ENCODE measurements at places on chromosomes 4 and X.

DNA sequence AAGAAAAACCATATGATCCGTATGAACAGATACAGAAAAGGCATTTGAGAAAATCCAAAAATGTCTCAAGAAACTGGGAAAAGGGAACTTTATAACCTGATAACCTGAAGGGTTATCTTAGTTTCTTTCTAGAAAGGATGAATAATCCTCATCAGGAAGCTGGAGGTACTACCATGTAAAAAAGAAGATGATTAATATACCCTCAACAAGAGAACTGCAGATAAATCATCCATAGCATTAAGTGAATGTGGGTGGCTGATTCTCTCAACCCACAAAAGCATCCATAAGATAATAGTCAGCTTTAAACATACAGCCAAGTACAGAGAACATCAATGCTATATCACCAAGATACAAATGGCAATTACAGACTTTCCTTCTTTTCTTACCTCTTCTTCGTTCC lies 26.4 kb downstream of the ANAPC10 start:
- no peak for DNase-seq

DNA sequence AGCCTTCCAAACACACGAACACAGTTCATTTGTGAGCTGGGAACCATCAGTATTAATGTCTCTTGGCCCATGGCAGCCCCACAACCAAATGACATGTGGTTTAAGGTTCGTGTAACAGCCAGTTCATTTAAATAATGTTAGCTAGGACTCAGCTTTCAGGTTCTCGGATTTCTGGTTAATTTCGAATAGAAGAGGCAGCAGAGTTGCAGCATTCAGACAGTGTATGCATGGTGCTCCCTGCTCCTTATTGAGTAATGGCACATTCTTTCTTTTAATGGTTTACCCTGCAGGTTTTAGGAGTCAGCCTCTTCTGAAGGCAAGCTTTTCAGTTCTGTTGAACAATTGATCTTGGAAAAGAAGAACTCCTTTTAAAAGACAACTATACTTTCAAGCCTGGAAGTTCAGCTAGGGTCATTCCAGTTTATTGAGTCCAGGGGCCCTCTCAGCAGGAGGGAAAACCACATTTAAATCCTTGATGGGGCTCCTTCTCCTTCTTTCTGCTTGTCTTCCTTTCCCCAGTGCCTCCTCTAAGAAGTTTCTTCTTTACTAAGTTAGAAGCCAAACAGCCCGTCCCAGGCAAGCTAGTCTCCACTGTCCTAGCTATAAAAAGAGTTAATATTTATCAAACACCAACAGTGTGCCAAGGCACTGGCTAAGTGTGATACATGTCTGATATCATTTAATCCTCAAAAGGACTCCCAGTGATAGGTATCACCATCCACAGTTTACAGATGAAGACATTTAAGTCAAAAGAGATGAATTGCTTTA lies 5.0 kb upstream of the RNF175 start:
- DNase-seq = no peak

- DNase-seq = no peak
These were observed 70.5 kb downstream of the HADH start for GRCh38 chr4:108060164-108060563.

- no peak for DNase-seq
These were observed 85.4 kb downstream of the TIGD2 start for GRCh38 chr4:89196745-89197144.

DNA sequence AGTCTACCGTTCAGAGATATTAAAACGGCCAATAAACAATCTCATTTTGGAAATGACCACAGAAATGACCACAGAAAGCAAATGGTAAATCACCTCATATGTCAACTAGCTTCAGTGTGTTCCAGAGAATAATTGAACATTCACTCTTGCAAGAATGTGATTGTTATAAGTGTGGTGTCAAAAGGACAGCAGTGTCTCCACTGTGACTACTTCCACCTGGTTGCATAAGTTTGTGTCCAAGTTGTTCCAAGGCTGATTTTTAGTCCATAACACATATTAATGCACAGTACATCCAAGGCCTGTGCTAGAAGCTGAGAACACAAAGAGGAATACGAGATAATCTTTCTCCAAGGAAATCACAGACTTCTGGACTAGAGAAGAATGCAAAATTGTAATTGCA lies 37.4 kb upstream of the RNF150 start:
- DNase-seq = no peak

DNA sequence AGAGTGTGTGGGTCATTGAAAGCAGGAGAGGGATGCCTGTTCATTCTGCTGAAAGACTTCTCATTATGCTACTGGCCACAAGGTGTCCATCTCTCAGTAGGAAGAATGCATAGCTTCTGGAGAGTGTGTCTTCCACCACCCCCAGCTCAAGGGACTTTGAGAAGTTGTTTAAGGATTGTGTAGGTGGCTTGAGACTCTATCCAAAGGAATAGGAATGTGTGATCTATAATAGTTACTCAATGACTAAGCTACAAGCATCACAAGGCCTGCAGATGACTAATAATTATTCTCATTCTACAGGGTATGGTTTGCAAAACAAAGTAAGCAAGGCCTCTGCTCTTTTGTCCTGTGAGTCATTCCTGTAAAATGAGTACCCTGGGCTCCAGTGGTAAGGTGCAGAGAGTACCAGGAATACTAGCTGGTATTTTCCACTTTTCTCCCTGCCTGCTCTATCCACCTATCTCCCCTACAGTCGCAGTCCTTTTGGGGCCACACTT lies 279.8 kb upstream of the BOD1L1 start:
- no peak for DNase-seq

GRCh38 chr4:128461291-128462102 lies 173.9 kb upstream of the PGRMC2 start:
- peak; percentile 57 for DNase-seq

DNA sequence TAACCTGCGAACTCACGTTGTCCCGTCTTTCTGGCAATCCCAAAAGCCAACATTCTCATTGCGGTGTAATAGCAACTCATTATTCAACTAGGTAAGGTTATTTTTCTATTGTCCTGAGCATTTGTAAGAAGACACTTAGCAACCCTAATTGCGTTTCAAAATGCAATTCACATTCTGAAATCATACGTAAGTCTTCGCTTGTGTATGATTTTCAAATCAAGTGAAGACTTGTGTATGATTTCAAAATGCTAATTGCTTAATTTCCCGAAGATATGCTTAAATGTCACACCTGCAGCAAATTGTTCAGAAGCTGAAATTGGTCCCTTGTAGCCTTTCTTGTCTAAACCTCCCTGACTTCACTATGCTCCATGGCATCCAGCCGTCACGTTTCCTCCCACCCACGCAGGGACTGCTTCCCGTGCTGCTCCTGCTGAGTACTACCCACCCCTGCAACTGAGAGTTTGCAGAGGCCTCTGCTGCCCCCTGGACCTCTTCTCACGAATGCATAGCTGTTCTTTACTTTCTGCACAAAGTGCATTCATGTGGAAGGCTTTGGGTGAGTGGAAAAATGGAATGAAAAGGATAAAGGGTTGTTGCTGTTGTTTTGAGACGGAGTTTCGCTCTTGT lies 40.8 kb upstream of the CLDN24 start:
- no peak for DNase-seq

All from ecto neural progenitor cell (in vitro differentiated cells).